ENCODE measurements at places on chromosomes 7 and 10.
A peak's percentile ranks its signal among the peaks of the same experiment; 100 is the strongest.

- no peak for DNase-seq
Observed at GRCh38 chr7:72190919-72191318, 221.2 kb downstream of the CALN1 start.

DNA sequence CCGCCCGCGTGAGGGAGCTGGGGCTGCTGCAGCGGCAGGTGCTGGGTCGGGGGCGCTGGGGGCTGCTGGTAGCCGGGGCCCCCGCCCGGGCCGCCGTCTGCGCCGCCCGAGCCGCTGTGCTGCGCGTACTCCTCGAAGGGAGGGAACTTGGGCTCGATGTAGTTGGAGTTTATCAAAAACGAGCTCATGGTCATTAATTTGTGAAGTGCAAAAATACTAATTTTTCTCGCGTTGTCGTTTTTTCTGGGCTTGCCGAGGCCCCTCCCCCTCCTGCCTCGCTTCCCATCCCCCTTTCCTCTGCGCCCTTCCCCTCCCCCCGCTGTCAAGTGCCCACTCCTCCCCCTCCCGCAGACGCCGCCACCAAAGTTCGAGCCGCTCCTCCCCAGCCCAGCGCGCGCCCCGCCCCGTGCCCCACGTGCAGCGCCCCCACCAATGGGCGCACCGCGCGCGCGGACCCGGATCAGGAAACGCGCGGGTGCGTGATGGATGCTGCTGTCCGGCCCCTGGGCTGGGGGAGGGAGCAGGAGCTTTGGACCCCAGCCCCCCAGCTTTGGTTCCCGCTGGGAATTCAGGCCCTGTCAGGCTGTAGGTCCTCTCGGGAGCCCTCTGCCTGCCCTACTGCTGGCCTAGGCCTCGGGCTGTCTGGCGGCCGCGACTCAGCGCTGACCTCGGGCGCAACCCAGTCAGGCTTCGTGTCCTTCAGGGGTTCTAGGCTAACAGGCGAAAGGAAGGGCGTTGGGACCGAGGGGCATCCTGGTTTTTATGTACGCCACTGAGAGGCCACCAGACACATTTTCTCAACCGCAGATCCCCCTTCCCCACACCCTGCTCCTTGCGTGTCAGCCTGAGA lies at the start of gene HOXA4:
TSS of gene HOXA4 (minus strand) at position 218 of the 850 bp plus-strand sequence. CDS start at position 194, 24 bp downstream.
- DNase-seq = peak; percentile 47

DNA sequence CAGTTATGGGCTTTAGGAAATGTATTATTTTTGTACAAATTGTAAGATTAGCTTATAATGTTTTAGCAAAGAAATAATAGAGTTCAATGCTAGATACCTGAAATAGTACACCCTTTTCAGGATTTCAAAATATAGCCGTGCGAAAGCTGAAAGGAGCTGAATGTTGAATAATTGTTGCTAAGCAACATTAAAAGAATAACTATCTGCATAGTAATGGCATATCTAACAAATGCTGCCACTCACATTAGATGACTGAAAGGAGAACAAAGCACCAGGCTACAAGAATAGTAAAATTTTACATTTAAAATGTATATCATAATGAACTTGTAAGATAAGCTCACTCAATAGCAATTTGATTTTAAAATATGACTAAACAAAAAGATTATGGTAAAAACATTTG lies 82.5 kb downstream of the SDHAF3 start:
- no peak for DNase-seq

GRCh38 chr7:129519464-129519863 lies 17.1 kb downstream of the SMKR1 start:
- no peak for DNase-seq

DNA sequence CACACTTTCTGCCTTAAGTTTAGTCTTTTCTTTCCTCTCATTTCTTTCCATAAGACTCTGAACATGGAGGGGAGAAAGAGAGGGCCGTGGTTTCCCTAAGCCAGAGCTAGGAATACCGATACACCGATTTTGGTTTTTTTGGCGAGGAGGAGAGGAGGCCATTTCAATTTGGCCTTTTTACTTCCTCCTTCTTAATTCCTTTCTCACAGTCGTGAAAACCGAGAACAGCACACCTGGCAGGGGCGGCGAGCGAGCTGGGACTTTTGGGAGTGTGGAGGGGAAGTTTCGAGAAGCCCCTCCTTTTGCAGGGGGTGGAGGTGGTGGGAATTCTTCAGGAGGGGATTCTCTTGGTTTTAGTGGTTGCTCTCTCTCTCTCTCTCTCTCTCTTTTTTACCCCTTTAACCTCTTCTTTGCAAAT lies 6.2 kb downstream of the GATA3 start:
- no peak for DNase-seq

DNA sequence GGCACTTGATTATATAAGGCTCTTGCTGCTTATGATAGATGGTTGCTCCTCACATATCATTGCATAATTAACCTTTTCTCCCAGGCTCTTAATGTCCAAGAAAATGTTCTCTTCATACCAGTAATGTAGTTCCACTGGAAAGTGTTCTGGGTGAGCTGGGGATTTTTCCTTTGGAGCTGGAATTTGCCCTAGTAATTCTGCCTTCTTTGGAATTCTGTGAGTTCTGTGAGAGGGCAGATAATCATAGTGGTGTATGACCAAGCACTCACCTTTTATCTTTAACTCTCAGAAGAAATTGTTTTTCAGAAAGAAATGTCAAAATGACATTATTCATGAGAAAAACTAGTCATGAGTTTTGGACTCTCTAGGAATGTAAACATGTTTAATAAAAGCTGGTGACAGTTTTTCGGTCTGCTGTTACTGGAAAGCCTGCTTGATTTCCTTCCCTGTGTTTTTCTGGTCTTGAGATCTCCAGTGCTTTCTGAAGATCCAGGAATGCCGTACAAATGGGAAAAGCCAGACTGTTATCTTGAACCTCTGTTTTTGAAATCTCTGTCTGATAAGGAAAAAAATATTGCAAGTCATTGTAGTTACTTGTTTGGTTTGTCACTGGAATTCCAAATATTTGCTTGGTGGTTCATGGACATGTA lies 148.3 kb upstream of the PRPS1L1 start:
- no peak for DNase-seq

GRCh38 chr7:22812353-22812752 lies 10.3 kb downstream of the TOMM7 start:
- no peak for DNase-seq

- no peak for DNase-seq
Observed at GRCh38 chr10:132866601-132867381, 75.6 kb downstream of the CFAP46 start.

DNA sequence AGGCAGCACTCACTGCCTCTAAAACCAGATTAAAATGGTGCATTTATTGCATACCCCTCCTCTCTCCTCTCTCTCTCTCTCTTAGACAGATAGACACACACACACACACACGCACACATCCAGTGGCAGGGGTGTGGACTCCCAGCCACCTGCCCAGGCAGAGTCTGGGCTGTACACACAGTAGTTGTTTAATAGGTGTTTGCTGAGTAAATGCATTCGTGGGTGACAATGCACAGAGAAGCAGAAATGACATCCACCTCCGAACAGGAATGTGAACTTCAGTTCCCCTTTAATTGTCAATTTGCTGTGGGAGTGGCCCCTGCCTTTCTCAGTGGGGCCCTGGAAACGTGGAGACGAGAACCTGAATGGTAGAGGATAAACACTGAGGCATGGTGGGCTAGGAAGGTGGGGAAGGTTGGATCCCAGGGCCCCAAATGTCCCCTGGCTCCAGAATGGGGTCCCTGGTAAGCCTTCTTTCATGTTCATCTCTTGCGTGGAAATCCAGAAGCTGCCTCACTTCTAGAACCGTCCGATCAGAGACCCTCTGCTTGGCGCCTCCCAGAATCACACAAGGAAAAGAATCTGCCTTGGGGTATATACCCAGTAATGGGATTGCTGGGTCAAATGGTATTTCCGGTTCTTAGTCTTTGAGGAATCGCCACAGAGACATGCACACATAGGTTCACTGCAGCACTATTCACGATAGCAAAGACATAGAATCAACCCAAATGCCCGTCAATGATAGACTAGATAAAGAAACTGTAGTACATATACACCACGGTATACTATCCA lies 58.5 kb upstream of the ECHDC3 start:
- DNase-seq = no peak

GRCh38 chr10:35783305-35783838 lies 141.3 kb upstream of the FZD8 start:
- DNase-seq = no peak

DNA sequence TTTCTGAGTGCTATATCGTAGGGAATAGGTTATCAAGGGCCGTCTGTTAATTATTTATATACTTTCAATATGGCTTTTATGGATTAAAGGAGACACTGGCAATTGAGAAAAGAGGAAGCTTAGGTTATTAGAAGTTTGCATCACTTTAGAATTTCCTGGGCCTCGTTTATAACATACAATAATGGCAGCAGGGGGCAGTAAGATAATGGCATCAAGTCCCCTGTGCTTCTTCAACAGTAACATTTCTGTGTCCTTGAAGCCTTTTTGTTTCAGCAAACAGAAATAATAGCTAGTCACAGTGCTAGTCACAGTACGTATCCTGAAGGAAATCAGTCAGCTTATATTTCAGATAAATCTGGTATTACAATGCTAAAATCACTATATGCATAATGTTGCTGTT lies 41.9 kb downstream of the SPAM1 start:
- DNase-seq = no peak

DNA sequence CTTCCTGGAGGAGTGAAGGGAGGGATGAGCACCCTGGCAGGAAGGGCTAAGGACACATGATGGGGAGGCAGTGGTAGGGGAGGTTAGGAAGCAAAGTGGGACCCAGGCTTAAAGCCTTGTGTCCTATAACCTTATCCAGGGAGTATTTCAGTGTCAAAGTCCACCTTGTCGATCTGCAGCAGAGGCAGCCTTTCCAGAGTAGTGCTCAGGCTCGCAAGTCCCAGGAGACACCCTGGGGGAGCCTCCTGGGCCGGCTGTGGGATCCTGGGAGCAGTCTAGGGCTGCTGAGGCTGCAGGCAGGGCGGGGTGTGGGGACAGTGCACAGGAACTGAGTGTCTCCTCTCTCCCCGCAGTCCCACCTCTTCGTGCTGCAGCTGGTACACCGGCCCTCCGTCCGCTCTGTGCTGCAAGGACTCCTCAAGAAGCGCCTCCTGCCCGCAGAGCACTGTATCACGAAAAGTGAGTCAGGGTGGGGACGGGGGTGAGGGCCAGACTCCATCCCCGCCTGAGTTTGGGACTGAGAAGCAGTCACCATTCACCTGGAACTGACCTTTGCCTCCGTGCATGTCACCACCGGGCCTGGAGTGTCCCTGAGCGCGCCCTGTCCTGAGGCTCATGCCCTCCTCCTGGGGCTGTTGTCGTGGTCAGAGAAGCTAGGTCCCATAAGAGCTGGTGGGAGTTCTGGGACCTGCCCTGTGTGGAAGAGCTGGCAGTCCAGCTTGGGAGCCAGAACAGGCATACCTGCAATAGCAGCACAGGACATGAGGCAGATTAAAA lies 45.3 kb upstream of the PPIF start:
- DNase-seq = no peak

Measured in cortex of kidney (tissue), 1 donor.